ENCODE measurements at places on chromosomes 1 and 21.

DNA sequence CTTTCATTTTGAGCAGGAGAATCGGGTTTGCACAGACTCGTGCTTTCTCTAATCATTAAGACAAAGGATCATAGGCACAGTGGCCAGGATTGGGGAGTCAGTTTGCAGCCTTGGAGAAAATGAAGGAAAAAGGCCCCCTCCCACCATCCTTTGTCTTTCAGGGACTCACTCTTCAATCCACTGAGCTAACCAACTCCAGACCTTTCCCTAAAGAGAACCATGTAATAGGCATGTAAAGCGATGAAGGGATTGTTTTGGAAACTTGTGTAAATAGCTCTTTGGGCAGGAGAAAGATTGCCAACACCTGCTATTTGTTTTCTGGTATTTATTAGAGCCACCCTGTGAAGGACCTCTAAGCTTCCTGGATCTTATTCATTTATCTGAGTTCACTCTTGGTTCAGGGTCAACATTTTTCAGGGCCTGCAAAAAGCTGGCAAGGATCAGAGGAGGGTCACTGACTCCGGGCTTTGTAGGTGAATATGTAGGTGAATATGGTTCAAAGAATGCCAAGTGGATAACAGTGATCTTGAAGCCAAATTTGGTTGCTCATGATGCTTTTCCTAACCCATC, 192.6 kb upstream of the FGGY start:
- no peak for DNase-seq

DNA sequence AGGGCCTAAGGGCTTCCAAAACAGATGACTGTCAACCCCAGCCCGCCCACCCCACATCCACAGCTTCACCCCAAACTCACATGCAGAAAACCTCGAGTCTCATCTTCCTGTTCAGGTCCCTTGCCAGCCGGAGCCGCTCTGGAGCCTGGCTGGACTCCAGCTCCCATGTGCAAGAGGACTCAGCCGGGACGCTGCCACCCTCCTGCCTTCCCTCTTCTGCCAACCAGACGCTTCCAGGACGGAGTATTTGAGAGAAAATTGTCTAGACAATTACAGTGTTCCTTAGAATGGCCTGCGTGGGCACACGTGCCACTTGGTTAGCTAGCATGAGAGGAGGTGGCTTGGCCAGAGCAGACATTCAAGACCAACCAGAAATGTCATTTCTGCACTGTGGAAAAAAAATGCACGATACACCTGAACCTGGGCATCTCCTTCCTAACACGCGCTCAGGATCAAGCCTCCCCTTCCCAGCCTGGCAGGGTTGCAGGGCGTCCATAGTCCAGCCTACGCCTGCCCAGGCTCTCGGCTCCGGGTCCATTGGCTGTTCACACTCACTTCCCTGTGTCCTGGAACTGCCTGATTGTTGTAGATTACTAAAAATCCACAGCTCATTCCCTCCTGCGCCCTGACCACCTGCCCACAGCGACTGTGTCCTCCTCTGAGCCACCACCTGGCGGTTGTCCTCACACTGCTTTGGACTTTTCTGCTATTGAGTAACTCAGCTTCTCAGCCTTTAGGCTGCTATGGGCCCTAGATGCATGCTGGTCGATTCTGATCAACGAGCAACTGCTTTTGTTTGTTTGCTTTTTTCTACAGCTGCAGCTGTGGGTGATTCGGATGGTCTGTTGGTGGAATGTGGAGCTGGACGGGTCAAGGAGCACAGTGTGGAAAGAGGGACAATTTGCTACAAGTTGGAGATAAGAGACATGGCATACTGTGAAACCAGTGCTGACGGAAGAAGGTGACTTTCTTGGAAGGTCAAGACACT, at the start of gene CLDN14:
Gene CLDN14, minus strand, starts transcription at position 708 of the 988 bp plus-strand sequence. CDS start 18,427 bp downstream, outside the sequence.
- DNase-seq = no peak

DNA sequence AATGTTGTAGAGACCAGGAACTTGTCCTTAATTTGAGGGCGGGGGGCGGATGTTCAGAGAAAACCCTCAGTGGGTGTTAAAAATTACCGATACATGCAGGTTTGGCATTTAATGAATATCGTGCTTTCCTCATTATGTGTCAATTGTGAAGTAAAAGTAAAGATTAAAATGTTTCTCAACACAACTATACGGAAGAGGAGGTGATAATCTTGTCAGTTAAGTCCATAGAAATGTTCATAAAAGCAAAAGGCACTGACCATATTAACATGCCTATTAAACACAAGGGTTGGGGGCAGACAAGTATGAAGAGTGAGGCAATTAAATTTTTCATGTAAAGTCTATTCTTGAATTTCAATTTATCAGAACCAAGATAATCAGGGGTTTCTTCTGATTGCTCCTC, 1.3 kb downstream of the BRINP3 start:
- no peak for DNase-seq

DNA sequence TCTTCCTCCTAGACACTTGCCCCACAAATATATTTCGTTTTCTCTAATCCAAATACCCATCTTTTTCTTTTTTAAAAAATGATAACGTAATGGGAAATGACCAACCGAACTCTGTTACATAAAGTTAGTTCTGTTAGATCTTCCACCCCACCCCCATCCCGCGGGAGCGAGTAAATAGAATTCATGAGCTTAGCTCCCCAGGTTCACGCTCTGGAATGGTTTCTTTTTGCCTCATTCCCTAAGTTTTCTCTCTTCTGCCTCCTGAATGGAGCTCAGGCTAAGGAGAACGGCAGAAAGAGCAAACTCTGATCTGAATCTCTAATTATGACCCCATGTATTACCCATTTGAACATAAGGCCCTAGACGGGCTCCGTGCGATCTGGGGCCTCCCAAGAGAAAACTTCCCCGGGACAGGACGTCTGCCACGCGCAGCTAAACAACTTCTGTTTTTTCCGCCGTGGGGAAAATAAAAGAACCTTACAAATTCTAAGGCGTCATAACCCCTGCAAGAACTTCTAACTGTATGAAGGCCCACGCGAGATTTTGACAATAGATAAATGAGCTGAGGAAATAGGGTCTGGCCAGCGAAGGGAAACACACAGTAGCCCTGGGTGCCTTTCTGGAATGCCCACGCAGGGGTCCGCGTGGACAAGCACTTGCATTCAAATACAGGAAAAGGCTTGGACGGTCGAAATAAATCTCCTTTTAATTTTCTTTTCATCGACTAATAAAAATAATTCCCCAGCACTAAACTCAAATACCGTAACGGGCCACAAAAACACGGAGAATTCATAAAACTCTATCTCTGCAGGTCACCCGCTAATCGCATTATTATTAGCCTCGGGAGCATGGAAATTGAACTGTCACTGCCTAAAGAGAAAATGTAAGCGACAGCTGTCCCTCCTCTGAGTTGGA, 2.2 kb downstream of the TBX15 start:
- DNase-seq = no peak

GRCh38 chr1:207847116-207847515, 63.8 kb downstream of the CD34 start:
- DNase-seq = no peak

DNA sequence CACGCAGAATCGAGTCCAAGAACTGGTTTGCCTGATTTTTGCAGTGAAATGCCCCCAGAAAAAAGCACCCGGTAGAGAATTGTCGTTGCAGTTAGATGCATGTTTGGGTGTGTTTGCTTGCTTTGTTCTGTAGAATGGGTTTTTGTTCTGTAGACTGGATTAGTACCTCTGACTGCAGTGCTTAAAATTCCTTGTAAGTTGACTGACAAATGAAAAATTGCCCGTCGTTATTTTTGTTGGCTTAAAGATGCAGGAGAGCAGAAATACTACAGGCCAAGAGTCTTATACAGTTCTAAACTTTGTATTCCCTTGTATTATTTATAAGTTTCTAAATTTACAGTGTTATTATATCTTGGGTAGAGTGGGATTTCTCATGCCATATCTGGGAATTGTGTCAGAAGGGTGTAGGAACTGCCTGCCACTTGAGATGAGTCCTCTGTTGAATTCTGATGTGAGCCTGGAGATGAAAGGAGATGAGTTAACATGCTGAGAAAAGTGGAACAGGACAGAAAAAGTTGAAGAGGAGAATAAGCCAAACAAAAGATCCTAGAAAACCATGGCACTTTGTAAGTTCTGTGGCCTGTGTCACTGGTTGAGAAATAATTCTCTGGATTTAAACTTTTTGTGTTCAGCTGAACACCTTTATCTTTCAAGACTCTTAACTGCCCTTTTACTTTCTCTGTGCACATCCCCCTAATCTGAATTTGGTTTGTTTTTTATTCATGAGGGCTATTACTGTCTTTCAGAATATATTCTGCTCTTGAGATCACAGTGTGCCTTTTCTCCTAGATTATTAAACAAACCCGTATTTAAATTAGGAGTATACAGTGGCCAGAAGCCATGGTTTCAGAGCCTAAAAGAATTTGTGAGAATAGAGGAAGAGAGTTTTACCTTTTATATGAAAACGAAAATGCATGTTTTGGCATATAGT, 1.4 kb downstream of the DESI2 start:
- DNase-seq = no peak

GRCh38 chr1:83901547-83902155, 97.3 kb downstream of the TTLL7 start:
- no peak for DNase-seq
